ENCODE measurements at places on chromosomes 3 and 15.

GRCh38 chr3:151009430-151009829, 36.9 kb upstream of the CLRN1 start:
- no peak for DNase-seq

GRCh38 chr15:83243634-83244033, 36.0 kb upstream of the HDGFL3 start:
- no peak for DNase-seq

- no peak for DNase-seq
Observed at GRCh38 chr3:14758297-14758696, 60.5 kb upstream of the FGD5 start.

DNA sequence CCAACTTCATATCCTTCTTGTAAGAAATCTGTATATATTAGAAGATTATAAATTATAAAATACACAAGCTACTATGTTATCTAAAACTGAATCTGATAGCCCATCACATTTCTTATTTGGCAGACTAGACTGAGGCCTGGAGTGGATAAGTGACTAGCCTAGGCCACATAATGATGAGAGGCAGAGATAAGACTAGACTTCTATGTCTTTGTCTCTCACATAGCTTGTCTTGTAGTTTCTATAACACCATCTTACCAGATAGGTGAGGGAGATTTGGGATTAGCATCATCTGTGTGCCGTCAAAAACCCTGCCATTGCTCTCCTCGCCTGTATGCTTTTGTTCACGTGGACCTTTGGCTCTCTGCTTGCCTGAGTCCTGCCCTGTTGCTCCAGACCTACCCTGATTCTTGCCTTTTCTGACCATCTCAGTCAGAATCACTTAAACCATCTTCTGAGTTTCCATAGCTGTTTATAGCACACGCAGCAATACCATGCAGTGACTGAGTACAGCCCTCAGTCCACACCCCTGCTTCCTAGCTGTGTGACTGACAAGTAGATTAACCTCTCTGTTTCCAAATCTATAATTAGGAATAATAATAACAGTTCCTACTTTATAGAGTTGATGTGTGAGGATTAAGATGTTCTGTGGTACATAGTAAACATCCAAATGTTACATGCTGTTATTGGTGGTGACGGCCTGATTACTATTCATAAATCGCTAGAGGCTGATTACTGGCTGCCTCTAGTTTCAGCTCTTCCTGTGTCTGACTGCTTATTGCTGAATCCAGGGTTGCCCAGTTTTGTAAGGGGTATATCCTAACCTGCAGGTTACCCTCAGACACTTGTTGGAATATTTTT, 49.7 kb downstream of the PDE8A start:
- DNase-seq, result no peak

- DNase-seq, result peak; percentile 72
Observed at GRCh38 chr15:58227706-58228543, 89.7 kb downstream of the AQP9 start.

- no peak for DNase-seq
Observed at GRCh38 chr3:143103652-143104051, 15.9 kb upstream of the CHST2 start.

DNA sequence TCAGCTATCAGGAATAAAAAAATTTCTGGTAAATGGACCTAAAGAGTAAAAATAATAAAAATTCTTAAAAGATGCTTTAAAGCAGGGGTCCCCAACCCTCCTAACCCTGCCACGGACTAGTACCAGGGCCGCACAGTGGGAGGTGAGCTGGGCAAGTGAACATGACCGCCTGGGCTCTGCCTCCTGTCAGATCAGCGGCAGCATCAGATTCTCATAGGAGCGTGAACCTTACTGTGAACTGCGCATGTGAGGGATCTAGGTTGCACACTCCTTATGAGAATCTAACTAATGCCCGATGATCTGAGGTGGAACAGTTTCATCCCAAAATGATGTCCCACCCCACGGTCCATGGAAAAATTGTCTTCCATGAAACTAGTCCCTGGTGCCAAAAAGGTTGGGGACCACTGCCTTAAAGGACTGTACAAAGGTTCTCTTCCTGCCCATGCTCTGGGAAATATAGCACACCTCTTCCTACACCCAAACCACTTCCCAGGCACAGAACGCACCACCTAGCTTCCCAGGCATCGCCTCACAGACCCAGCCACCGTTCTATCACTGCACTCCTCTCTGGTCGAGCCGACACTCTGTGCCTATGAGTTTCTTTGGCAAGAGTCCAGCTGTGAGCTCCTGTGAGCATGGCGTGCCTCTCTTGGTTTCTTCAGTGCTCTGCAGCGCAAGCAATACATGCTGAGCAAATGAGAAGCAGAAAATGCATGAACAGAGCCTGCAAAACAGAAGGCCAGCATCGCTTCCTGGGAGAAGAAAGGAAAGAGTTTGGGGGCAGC, 104.9 kb downstream of the OCA2 start:
- no peak for DNase-seq

- no peak for DNase-seq
Observed at GRCh38 chr3:128195802-128196201, 42.5 kb downstream of the EEFSEC start.

GRCh38 chr3:172953571-172953970, 187.5 kb downstream of the SPATA16 start:
- no peak for DNase-seq

DNA sequence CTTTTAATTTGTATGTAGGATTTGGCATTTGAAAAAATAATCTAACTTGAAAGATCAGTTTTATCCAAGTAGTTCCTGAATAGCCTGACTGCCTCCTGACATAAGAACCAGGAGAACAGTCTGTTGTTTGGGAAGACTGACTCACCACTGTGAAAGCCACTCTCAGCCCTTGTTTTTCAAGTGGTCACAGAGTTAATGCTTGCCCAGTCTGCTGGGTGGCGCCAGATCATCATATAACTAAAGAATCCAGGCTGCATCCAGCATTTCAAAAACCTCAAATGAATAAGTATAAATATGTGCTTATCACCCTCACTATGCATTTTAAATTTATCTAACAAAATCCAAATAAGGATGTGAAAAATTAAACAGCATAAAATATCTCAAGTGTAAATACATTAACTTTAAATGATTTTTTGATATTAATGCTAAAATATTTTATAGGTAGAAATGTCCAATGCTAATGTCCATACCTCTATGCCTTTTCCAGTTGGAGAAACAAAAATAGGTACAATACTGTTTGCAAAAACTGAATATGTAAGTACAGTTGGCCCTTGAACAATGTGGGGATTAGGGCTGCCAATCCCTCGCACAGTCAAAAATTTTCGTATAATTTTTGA, 26.9 kb upstream of the ZBBX start:
- DNase-seq, result no peak

DNA sequence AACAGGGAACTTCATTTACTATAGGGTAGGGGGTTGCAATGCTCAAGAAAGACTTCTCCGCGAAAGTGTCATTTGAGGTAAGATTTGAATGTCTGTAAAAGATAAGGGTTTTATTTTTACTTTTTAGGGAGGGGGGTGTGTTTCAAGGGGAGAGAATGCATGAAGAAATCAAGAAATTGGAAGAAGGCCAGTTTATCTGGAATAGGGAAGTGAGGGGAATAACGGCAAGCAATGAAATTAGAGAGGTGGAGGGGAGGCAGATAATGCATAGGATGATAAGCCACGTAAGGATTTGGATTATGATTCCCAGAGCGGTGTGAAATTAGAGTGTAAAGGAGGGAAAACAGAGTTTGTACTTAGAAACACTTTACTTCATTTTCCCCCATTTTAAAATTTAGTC, 63.0 kb upstream of the MB21D2 start:
- DNase-seq, result no peak

DNA sequence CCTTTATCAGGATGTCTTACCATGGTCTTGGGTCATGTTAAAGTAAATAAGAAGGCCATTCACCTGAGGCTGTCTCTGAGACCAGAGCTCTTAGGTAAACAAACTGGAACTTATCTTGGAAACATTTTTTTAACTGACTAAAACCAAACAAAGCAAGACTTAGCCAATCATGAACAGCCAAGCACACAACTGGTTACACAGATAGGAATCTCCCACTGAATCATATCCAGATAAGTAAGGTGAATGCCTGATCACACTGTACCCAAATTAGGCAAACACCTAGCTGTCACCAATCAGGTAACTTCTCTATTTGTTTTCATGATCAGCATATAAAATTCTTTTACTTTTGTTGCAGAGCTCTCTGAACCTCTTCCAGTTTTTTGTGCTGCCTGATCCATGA, 205.4 kb downstream of the CNTN3 start:
- no peak for DNase-seq

GRCh38 chr3:13045241-13045903, 27.9 kb downstream of the IQSEC1 start:
- peak; percentile 74 for DNase-seq

DNA sequence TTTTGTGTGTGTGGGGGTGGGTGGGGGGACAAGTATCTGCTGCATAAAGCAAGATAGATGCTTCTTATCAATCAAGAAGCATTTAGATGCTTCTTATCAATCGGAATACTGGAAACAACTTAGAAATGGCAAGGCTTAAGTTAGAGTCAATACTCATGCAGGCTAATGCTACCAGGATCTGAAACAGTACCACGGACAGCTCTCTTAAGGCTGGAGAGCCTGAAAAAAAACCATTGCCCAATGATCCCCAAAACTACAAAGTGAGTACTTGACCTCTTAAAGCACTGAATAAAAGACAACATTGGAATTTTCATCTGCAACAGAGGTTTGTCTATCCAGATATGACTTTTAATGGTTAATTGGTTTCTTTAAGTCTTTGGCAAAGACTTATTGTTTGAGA, 262.3 kb downstream of the GAP43 start:
- no peak for DNase-seq

DNA sequence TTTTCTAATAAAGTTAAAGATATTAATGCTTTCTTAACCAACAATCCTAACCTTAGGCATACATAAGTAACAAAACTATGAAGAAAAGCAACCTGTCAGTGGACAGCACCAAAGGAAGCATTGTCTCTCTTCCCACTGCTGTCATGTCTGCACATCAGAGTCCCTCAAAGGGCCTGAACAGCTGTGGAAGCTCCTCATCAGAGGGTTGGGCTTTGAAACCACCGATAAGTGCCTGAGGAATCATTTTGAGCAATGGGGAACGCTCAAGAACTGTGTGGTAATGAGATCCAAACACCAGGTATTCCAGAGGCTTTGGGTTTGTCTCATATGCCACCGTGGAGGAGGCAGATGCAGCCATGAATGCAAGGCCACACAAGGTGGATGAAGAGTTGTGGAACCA, 182.5 kb downstream of the FMN1 start:
- DNase-seq, result no peak

- no peak for DNase-seq
Observed at GRCh38 chr15:85534031-85534430, 153.6 kb downstream of the AKAP13 start.

GRCh38 chr3:26559227-26559626, 63.3 kb upstream of the LRRC3B start:
- no peak for DNase-seq

- DNase-seq, result no peak
Observed at GRCh38 chr3:140395134-140396075, 282.5 kb upstream of the TRIM42 start.

DNA sequence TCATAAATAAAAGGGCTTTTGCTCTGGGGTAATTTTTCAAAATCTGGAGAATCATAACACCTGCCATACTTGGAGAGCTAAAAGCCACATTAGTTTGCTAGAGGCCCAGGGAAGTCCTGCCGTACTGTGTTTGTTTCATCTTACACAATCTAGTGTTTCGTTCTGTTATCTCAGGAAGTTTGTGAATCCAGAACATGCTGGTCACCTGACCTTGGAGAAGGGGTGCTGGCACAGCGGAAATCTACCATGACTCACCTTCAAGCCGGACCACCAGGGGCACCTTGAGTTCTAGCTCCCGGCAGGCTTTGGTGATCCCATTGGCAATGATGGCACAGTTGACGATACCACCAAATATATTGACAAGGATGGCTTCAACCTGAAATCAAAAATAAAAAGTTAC, 253.9 kb downstream of the SUCLG2 start:
- DNase-seq, result no peak

- DNase-seq, result no peak
Observed at GRCh38 chr15:42593143-42593542, 17.7 kb downstream of the STARD9 start.

DNA sequence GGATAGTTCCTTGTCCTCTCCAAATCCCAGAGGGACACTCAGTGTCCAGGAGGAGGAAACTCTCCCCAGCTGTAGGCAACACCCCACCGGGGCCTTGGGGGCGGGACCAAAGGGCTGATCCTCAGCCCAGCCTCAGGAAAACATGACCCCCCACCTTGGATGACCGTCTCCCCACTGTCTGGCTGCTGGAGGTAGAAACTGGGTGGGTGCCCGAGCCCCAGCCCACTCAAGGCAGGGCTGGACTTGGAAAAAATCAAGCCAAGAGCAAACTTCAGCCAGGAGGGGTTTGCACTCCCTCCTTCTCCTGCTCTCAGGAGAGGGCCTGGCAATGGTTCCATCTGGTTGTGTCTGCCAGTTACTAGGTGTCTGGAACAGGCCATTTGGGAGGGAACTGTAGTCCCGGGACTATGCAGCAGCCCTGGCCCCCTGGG, 3.6 kb upstream of the RASL12 start:
- DNase-seq, result no peak

DNA sequence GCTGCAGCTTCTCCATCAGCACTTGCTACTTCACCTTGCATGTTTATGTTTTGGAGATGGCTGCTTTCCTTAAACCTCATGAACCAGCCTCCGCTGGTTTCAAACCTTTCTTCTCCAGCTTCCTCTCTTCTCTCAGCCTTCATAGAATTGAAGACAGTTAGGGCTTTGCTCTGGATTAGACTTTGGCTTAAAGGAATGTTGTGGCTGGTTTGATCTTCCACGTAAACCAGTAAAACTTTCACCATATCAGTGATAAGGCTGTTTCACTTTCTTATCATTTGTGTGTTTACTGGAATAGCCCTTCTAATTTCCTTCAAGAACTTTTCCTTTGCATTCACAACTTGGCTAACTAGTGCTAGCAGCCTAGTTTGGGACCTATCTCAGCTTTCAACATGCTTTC, 11.7 kb upstream of the GNAT1 start:
- no peak for DNase-seq

DNA sequence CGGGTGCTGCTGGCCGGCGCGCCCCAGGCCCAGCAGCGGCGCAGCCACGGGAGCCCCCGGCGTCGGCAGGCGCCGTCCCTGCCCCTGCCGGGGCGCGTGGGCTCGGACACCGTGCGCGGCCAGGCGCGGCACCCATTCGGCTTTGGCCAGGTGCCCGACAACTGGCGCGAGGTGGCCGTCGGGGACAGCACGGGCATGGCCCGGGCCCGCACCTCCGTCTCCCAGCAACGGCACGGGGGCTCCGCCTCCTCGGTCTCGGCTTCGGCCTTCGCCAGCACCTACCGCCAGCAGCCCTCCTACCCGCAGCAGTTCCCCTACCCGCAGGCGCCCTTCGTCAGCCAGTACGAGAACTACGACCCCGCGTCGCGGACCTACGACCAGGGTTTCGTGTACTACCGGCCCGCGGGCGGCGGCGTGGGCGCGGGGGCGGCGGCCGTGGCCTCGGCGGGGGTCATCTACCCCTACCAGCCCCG, 777 bp downstream of the LOXL1 start:
- DNase-seq, result no peak

- DNase-seq, result no peak
Observed at GRCh38 chr3:159441279-159441678, 547.4 kb upstream of the IL12A start.

- DNase-seq, result no peak
Observed at GRCh38 chr3:23430781-23431398, 227.8 kb downstream of the UBE2E2 start.

GRCh38 chr3:33831053-33831452, 32.6 kb downstream of the PDCD6IP start:
- DNase-seq, result no peak

GRCh38 chr3:113769551-113769950, 22.7 kb downstream of the ATP6V1A start:
- no peak for DNase-seq
